ENCODE measurements at places on chromosomes 6 and 20. TPM values are rescaled to one million over a fixed set of nuclear protein-coding genes. Genes with fewer than 3 reads are reported as not detected.

- peak overlapping the region; percentile 14 for H3K4me3 ChIP-seq
- peak overlapping the region; percentile 88 for H3K27ac ChIP-seq
- H3K4me1 ChIP-seq = peaks cover 26% of the 10 kb centered on the region
- DNase-seq = peak; percentile 94
- no peaks in the 10 kb centered on the region for H3K36me3 ChIP-seq
These were observed 216.3 kb upstream of the ECI2 start for GRCh38 chr6:4351520-4352321.

The DOK5 gene
- total RNA-seq = 15.9 TPM

The SLC32A1 gene
- total RNA-seq = not detected

DNA sequence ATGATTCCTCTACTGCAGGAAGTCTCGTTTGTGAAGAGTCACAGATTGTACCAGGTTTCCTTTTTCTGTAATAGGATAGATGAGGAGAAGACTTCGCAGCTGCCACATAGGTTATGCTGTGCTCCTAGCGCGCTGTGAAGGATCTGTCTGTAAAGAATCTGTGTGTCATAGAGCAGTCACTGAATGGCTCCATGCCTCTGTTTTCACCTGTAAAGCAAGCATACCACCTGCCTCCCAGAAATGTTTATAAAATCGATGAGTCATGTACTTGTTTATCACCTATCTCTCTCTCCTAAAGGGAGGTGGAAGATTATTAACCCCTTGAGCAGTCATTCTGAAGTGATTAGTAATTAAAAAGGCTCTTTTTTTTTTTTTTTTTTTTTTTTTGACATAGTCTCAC is 86.6 kb downstream of the TFAP2B start:
- H3K4me3 ChIP-seq = no peak overlapping the region
- H3K27me3 ChIP-seq = no peaks in the 10 kb centered on the region
- DNase-seq = no peak
- no peaks in the 10 kb centered on the region for H3K4me1 ChIP-seq

- peaks cover 2% of the 10 kb centered on the region for H3K4me1 ChIP-seq
- H3K27ac ChIP-seq = no peak overlapping the region
- H3K36me3 ChIP-seq = no peaks in the 10 kb centered on the region
- DNase-seq = no peak
- H3K27me3 ChIP-seq = peaks cover 13% of the 10 kb centered on the region
- no peak overlapping the region for H3K4me3 ChIP-seq
These were observed 31.1 kb upstream of the DLGAP4 start for GRCh38 chr20:36275011-36275410.

DNA sequence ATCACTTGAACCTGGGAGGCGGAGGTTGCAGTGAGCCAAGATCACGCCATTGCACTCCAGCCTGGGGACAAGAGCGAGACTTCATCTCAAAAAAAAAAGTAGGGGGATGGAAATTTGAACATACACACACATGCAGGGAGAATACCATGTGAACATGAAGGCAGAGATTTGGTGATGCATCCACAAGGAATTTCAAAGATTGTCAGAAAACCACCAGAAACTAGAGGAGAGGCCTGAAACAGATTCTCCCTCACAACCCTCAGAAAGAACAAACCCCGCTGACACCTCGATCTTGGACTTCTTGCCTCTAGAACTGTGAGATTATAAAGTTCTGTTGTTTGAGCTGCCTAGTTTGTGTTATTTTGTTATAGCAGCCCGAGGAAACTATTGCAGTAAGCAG is 125.5 kb downstream of the GPX5 start:
- no peaks in the 10 kb centered on the region for H3K4me1 ChIP-seq
- no peak for DNase-seq
- no peaks in the 10 kb centered on the region for H3K36me3 ChIP-seq

DNA sequence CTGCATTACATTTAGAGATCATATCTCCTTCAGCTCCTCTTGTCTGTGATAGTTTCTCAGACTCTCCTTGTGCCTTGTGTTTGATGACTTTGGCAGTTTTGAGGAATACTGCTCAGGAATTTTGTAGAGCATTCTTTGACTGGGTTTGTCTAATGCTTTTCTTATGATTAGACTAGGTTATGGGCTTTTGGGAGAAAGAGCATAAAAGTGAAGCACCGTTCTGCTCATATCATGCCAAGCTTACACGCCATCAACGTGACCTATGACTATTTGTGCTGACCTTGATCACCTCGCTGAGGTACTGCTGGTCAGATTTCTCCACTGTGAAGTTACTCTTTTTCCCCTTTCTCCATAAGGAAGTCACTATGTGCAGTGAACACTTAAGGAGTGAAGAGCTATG is 256.0 kb downstream of the LY86 start:
- DNase-seq = no peak
- no peaks in the 10 kb centered on the region for H3K36me3 ChIP-seq
- H3K27ac ChIP-seq = no peak overlapping the region
- H3K4me3 ChIP-seq = no peak overlapping the region
- H3K27me3 ChIP-seq = no peaks in the 10 kb centered on the region

The EBF4 gene
- 3.2 TPM for total RNA-seq

DNA sequence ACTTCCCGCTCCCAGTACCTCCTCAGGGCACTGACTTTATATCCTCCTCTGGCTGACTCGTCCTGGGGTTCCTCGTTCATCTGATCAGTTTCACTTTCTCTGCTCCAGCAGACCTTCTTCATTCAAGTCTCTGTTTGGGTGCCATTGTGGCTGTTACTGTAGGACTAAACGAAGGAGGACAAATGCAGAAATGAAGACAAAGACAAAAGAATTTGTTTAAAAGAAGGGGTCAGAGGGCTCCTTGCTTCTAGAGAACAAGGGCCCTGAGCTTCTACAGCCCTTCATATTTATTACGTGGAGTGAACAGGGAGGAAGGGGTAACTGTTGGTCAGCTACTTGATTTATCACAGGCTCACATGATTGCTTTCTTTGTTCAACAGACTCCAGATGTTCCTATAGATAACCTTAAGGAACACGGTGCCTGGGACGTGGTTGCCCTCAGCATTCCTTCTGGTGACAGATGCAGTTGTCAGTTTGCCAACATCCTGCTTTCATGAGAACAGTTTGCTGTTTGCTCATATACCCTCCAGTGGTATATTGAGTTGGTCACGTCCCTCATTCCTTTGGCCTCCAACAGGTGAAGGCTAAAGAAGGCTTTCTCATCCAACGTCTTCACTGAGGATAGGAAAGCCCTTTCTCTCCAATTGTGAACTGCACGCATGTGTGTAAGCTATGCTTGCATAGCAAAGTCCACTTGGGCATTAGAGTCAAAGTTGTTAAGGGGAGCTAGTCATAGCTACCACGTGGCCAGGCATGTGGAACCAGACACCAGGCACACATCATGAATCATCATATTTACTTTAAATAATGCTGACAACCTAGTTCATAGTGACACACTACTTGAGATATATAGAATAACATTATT is 69.1 kb upstream of the BTN3A2 start:
- no peaks in the 10 kb centered on the region for H3K27me3 ChIP-seq
- peak overlapping the region; percentile 40 for H3K27ac ChIP-seq
- H3K4me1 ChIP-seq = peaks cover 11% of the 10 kb centered on the region
- no peak for DNase-seq
- no peaks in the 10 kb centered on the region for H3K36me3 ChIP-seq

GRCh38 chr6:20589266-20589665 is 55.0 kb downstream of the CDKAL1 start:
- no peaks in the 10 kb centered on the region for H3K4me1 ChIP-seq
- no peaks in the 10 kb centered on the region for H3K27me3 ChIP-seq
- H3K27ac ChIP-seq = no peak overlapping the region
- peak; percentile 34 for DNase-seq

DNA sequence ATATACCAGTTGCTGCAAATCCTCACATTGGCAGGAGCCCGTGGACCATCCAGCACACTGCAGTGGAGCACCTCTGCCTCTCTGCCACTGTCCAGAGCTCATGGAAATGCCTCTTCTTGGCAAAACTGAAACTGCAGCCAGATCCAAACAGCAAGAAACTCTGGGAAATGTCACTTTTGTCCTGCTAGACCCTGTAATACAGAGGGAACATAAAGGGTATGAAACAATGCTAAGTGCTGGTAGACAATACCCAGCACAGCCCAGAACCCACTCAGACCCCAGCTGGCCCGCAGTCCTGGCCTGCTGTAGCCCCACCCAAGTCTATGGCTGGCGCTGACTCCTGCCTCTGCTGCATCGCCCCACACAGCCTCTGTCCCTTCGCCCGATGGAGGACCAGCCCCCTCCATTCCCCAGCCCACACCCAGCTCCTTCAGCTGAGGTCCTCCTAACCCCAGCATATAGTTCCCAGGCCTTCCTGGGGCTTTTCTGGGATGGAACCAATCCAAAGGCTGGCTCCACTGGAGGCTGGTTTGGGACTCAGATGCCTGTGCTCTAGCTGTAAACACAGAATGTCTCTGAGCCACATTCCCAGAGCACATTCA is 242.5 kb downstream of the LRFN2 start:
- H3K4me3 ChIP-seq = no peak overlapping the region
- DNase-seq = peak; percentile 26
- H3K4me1 ChIP-seq = peaks cover 76% of the 10 kb centered on the region
- H3K36me3 ChIP-seq = no peaks in the 10 kb centered on the region

DNA sequence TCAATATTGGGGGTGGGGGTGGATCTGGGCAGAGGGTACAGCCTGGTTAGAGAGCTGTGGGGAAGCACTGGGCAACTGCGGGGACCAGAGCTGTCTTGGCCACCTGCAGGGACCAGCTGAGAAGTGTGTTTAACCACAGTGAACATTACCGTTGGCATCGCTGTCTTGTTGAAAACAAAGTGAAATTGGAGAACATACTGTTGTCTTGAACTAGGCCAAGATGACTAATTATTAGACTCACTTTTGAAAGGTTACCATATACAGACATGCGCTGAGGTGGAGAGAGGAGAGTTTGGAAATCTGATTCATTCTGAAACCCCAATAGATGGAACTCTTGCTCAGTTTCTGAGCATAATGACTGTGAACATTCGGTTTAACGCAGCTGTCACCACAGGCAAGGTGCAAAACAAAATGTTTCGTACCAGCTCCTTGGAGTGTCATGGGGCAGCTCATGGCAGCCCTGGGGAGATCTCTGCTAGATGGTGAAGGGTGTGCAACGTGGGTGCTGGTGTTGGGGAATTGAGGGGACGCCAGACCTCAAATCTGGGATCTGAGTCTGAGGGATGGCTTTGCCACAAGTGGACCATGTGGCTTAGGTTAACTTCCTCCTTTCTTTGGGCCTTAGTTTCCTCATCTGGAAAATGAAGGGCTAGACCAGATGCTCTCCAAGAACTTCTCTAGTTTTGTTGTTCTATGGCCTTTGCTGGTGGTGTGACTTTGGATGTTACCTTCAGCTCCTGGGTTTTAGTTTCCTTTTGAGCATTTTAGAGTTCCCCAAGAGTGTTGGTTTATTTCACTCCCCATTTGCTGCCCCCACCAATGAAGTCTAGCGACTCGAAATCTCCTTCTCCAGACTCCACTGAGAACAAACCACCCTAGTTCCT is 24.6 kb upstream of the GTSF1L start:
- no peaks in the 10 kb centered on the region for H3K36me3 ChIP-seq
- H3K27ac ChIP-seq = no peak overlapping the region
- peaks cover 3% of the 10 kb centered on the region for H3K4me1 ChIP-seq
- no peak for DNase-seq

DNA sequence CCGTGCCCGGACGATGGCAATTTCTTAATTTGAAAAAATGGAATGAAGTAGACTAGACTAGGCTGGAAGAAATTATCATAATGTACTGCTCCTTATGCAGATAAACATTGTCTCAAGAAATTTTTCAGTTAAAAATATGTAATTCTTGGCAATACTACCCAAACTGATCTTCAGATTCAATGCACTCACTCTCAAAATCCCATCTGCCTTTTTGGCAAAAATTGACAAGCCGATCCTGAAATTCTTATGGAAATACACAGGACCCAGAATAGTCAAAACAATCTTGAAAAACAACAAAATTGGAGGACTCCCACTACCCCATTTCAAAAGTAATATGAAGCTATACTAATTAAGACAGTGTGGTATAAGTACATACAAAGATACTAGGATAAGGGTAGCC is 19.0 kb downstream of the SLC23A2 start:
- H3K36me3 ChIP-seq = no peaks in the 10 kb centered on the region
- no peaks in the 10 kb centered on the region for H3K27me3 ChIP-seq
- H3K4me1 ChIP-seq = no peaks in the 10 kb centered on the region
- DNase-seq = no peak
- H3K27ac ChIP-seq = no peak overlapping the region
- no peak overlapping the region for H3K4me3 ChIP-seq

The HRH3 gene
- total RNA-seq = 0.35 TPM

The ANKRD66 gene
- 0.66 TPM for total RNA-seq

DNA sequence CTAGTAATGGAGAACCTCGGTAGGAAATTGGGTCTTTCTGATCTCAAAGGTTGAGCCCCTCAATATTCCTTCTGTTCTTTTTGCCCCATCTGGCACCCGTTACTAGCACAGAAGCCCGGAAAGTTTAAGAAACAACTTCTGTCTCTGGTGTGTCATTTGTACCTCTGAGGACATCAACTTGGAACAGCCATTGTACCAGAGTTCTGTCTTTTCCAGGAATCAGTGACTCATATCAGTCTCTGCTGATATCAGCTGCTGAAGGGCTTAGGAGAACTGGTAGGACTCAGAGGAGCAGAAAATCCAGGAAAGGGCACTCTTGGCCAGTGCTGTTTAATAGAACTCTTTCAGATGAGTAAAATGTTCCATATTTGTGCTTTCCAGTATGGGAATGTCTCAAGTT is 78.3 kb upstream of the CHD6 start:
- H3K27ac ChIP-seq = no peak overlapping the region
- peaks cover 9% of the 10 kb centered on the region for H3K4me1 ChIP-seq
- H3K27me3 ChIP-seq = no peaks in the 10 kb centered on the region
- H3K4me3 ChIP-seq = no peak overlapping the region
- DNase-seq = no peak
- H3K36me3 ChIP-seq = no peaks in the 10 kb centered on the region

- H3K4me1 ChIP-seq = no peaks in the 10 kb centered on the region
- no peaks in the 10 kb centered on the region for H3K27me3 ChIP-seq
- H3K27ac ChIP-seq = no peak overlapping the region
- DNase-seq = no peak
- H3K4me3 ChIP-seq = no peak overlapping the region
These were observed 26.3 kb downstream of the RALGAPB start for GRCh38 chr20:38498909-38499308.

The GMDS gene
- 3.9 TPM for total RNA-seq
